ENCODE measurements at places on chromosomes 5 and 9. TPM values are rescaled to one million over a fixed set of nuclear protein-coding genes. Genes with fewer than 3 reads are reported as not detected.

TAF11L10 gene
- total RNA-seq, result not detected

SCGB3A2 gene
- not detected for total RNA-seq

PKD2L2 gene
- total RNA-seq, result not detected

MRPS2 gene
- total RNA-seq, result 21.5 TPM

SLC6A19 gene
- total RNA-seq, result not detected

ANKRD34B gene
- not detected for total RNA-seq

SEC16A gene
- total RNA-seq, result 66.0 TPM

CORO2A gene
- 9.7 TPM for total RNA-seq

ELOVL7 gene
- total RNA-seq, result 17.8 TPM

Data from mammary epithelial cell (primary cell).